ENCODE measurements at places on chromosomes 5 and 9.

- no peak for DNase-seq
Observed at GRCh38 chr9:91817493-91818224, 132.4 kb downstream of the ROR2 start.

GRCh38 chr5:124920909-124921666 lies 174.6 kb upstream of the ZNF608 start:
- DNase-seq = no peak

GRCh38 chr5:149635394-149635793 lies 54.1 kb downstream of the ARHGEF37 start:
- DNase-seq = no peak

DNA sequence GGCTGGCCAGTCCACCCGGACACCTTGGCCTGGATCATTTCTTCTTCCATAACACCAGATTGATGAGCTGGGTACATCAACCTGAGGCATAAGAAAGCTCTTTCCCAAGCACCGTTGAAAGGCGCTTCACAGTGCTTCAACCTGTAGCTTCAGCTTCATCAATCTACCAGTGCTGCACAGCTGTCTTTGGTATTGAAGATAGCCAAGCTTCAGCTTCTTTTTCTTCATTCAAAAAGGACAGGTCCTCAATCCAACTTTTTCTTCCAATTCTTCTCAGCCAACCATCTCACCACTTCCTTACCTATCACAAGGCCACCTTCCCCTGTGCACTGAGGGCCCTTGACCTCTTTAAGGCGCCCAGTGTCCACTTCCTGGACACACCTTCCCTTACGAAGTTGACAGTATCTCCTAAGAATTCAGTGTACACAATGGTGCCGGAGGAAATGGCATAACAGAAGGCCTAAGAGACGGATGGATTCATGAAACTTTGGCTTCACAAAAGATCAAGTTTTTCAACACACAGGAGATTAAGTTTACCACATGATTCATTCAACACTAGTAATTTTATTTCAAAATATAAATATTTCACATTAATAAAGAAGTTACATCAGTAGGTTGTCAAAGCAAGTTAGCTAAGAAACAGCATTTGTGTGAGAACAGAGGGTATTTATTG lies 1.4 kb upstream of the CTNNAL1 start:
- no peak for DNase-seq

- no peak for DNase-seq
Observed at GRCh38 chr5:151811593-151812321, 40.0 kb downstream of the G3BP1 start.

GRCh38 chr5:52945040-52945439 lies 44.1 kb upstream of the ITGA2 start:
- no peak for DNase-seq

DNA sequence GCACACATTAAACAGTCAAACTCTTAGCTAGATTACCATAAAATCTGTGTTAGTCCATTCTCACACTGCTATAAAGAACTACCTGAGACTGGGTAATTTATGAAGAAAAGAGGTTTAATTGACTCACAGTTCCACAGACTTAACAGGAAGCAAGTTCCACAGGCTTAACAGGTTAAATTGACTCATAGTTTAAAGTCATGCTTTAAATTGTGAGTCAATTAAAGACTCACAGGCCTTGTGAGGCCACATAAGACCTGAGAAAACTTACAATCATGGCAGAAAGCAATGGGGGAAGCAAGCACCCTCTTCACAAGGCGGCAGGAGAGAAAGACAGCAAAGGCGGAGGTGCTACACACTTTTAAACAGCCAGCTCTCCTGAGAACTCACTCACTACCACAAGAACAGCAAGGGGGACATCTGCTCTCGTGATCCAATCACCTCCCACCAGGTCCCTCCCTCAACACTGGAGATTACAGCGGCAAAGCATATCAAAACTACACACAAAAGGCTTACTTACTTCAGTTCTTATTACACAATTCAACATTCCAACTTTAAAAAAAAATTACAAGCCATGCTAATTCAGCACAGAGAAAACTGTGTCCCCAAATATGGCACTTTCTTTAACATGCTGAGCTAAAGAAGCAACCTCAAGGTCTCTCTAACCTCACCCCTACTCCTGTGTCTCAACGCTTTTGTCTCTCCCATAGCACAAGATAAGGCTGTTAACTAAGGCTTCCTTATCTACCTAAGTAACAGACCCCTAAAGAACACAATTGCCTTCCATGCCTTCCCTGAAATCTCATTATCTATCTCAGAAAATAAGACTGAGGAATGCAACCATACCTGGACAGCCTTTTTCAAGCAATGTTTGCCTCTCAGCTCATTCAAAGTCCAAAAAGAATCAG lies 805.1 kb downstream of the NR2F1-AS1 start:
- DNase-seq = no peak

DNA sequence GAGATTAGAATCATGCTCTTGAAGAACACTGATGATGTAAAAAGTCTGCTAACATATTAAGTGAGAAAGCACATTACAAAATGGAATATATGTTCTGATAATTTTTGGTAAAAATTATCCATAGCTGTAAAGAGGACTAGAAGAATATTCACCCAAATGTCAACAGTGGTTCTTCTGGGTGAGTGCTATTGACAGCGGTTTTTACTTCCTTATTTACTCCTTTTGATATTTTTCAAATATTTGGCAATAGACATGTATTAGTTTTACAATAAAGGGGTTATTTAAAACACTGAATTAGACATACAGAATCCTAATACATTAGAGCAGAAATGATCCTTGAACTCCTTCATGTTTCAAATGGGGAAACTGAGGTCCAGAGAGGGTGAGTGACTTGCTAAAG lies 26.9 kb upstream of the MEGF9 start:
- no peak for DNase-seq

DNA sequence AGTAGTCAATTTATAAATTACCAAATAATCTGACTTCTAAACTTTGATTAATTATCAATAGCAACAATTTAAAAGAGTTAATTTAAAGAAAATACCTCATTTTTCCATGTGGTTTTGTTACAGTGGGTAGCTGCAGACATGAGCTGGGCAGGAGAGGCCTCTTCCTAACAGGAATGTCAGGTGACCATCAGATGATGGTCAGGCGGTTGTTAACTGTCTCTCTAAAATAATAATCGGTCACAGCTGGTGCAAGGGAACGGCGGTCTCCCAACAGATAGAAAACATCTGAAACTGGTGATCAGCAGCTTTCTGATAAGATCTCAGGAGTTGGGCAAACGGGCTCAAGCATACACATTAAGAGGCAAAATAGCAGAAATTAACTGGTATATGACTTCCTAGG lies 342.7 kb upstream of the CYLC2 start:
- no peak for DNase-seq

GRCh38 chr5:95081500-95081960 lies 203.4 kb downstream of the MCTP1 start:
- DNase-seq = no peak

- no peak for DNase-seq
Observed at GRCh38 chr9:89941875-89942274, 337.1 kb downstream of the GADD45G start.

DNA sequence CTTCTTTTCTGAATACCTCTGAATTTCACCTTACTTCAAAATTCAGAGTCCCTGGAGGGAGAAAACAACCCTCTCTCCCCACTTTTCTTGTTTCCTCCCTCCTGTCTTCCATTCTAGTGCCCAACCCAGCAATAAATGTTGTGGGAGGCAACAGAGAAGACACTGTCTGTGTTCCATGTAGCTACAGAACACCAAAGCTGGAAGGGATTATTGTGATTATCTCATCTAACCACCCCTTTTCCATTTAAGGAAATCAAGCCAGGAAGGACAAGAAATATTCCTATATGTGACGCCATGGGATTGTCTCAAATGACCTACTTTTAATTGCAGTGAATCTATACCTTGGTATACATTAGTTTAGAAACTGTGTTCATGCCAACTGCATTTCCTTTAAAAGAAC lies 476.6 kb upstream of the TNC start:
- DNase-seq = no peak

- DNase-seq = no peak
Observed at GRCh38 chr9:35028341-35028740, 38.8 kb downstream of the DNAJB5 start.

DNA sequence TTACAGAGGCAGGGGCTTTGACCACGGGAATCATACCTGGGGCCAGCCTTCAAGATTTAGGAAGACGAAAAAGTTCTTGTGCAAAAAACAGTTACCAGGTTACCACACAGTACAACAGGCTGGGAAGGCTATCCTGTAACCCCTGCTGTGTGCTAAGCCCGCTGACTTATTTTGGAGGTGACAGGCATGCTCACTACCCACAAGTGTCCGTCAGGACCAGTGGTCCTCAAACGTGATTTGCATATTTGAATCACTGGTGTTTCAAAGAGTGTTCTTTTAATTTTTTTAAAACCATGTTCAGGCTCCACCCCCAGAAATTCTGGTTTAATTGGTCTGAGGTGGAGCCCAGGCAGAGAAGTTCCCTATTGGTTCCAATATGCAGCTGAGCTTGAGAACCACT lies 146.6 kb downstream of the TTLL11 start:
- no peak for DNase-seq

DNA sequence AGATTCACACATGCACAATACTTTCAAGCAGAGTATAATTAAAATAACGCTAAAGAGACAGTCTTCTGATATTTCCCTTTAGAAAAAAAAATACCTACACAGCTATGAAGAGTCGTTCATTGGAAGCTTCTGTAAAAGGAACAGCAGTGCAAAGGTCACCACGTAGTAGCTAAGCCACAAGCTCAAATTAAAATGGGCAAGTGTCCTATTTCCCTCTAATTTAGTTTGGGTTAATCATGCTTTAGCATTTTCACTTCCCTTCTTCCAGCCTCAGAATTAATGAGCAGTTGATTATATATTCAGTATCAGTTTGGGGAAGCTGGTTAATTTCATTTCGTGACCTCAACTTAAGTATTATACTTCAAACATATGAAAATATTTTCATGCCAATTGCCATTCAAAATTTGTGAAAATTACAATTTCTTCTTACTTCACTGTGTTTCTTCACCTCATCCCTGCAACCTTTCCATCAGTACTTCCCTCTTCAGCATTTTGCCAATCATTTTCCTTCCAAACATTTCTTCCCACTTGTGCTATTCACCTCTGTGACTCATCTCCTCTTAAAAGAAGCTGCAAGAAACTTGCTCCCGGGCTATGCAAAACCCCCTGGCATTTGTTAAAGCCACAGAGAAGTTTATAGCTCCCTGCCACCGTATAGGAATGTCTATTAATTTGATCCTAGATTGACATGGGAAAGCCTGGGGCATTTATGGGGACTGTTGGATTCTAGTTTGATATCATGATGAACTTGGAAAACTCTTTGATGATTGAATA lies 83.0 kb downstream of the DMRTA1 start:
- DNase-seq = no peak

DNA sequence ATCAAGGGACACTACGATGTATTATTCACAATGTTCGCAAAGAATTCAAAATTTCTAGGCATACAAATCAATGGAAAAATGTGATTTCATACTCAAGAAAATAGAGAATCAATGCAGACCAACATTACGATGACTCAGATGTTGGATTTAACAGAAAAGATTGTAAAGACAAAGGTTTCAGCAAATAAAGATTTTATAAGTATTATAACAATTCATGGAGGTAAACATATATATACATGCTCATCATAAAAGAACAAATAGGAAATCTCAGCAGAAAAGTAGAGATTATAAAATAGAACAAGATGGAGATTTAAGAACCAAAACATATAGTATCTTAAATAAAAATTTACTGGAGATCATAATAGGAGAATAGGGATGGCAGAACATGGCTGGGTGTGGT lies 93.4 kb upstream of the JAK2 start:
- no peak for DNase-seq

- DNase-seq = no peak
Observed at GRCh38 chr5:14701556-14701955, 37.0 kb downstream of the OTULIN start.

DNA sequence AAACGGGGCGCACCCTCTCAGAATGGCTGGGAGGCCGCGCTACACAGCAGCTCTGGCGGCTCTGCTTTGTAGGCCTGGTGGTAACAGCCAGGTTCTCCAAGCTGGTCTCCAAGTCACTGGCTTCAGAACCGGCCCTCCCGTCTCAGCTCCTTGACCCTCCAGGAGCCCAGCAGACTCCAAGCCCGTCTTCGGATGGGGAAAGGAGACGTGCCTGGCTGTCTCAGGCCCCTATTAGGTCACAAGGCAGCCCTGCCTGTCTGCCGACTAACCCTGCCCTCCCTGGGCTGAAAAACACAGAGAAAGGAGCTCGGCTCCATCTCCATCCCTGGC lies 2.2 kb downstream of the ASB6 start:
- DNase-seq = no peak

DNA sequence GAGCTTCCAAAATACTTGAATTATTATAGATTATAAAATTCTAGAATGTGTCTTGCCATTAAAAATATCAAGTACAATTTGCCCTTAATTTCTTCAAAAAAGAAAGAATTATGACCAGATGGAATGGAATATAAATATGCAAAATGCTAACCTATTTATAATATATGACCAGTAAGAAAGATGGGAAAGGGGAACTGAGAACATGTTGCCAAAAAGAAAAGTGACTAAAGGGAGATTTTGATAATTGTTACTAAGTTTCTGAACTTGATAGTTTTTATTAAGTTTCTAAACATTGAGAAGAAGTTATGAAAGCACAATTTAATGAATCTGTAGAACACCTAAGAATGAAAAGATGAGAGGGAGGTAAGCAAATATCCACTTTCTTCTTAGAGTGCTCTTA lies 188.4 kb upstream of the NR4A3 start:
- no peak for DNase-seq

GRCh38 chr9:11204521-11204920 lies 591.7 kb upstream of the PTPRD start:
- no peak for DNase-seq

DNA sequence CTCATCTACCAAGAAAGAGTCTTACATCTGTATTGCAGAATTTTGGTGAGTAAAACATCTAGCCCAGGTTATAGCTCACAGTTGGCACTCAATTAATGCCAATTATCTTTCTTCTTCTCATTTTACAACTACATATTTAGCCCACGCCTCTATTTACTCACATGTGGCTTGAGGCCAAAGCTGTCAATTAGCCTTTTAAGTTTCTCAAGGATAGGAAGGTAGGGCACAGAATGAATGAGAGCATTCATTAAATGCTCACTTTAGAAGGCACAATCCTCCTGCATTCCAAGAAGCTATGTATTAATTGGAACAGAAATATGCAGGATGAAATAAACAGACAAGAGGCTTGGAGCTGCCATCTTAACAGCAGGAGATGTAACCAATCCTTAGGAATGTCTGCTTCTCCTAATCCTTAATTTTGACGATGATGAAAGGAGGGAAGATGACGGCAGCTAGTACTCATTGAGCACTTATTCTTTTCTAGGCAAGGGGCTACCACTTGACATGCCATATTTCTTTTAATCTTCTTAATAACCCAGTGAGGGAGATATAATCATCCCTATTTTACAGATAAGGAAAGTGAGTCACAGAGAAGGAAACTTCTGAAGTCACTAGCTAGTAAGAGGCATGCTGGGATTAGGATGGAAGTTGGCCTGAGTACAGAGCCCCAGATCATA lies 30.8 kb upstream of the PANK3 start:
- no peak for DNase-seq

GRCh38 chr9:135969064-135969683 lies 8.0 kb upstream of the UBAC1 start:
- DNase-seq = no peak

GRCh38 chr5:121296356-121296755 lies 555.3 kb upstream of the FTMT start:
- no peak for DNase-seq

- DNase-seq = no peak
Observed at GRCh38 chr5:54553659-54554207, 36.2 kb downstream of the SNX18 start.

- no peak for DNase-seq
Observed at GRCh38 chr5:156387391-156387790, 60.4 kb downstream of the SGCD start.

- DNase-seq = no peak
Observed at GRCh38 chr9:132166599-132166998, 4.7 kb downstream of the NTNG2 start.
